ENCODE measurements at places on chromosomes 16 and 17.

- DNase-seq: no peak
These were observed 5.4 kb upstream of the KLHL11 start for GRCh38 chr17:41870627-41871026.

DNA sequence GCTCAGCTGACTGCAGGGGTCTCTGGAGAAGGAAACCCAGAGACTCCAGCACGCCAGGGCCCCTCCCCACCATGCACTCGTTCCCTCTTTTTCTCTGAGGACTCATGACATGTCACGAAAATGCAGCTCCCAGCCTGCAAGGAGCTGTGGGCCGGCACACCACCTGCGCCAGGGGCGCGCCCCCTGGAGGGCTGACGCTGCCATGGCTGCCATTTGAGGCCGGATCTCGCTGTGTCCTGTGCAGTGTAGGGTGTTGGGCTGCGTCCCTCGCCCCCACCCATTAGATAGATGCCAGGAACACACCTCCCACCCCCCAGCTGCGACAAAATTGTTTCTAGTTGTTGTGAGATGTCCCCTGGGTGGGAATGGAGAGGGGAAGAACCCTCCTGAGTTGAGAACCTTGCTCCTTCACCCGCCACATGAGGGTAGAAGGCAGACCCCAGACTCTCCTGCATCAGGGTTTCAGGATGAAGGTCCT, 8.2 kb downstream of the SYNGR2 start:
- peak; percentile 53 for DNase-seq

DNA sequence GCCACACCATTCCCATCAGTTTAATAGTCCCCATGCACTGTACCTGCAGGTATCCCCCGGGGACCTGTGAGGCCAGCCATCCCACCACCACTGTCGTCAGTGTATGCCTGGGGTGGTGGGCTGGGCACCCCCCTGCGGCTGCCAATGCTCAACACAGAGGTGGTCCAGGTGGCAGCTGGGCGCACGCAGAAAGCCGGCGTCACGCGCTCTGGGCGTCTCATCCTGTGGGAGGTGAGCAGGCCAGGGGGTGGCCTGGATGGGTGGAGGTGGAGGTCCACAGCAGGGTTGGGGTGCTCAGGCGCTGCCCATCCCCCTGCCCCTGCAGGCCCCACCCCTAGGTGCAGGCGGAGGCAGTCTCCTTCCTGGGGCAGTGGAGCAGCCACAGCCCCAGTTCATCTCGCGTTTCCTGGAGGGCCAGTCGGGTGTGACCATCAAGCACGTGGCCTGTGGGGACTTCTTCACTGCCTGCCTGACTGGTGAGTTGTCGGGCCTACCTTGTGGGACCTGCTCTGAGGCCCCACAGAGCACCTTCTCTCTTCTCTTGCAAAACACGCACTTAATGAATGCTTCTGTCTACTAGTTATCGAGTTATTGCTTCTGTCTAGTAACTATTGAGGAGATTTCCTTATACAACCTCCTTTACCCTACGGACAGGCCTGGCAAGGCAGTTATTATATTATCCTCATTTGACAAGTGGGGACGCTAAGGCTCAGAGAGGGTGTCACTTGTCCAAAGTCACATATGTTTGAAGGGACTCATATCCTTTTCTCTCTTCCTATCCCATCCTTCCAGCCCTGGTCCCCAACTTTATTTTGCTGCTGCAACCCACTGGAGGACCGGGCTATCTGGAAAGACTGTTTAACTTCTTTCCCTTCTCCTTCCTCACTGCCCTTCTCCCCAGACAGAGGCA, 5.8 kb upstream of the TRAF4 start:
- no peak for DNase-seq

GRCh38 chr17:17819561-17819995, 17.2 kb downstream of the SREBF1 start:
- DNase-seq: no peak

DNA sequence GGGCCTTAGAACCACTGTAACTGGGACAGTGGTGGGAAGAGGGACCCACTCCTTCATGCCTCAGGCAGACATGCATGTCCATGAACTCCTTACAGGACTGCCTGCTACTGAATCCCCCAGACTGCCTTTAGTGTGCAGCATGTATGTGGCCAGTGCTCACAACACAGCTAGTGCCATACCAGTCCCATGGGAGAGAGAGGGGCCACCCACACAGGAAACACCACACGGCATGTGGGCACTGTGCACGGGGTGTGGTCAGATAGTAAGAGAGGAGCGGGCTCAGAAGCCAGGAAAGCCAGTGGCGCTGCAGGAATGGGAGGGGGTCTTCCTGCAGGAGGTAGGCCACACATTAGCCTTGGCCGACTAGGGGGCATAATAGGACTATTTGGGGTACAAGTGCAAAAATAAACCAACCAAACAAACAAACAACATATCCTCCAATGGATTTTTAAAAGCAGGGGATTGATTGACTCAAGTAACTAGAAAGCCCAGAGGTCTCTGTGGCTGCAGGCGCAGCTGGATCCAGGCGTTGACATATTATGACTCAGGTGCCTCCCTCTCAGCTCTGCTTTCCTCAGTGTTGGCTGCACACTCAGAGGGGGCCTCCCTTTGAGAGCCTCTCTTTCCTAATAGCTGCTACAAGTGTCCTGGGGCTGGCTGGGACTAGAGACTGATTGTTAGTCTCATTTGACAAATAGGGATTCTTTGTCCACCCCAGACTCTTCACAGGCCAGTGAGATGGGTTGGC, 104.4 kb downstream of the AMFR start:
- no peak for DNase-seq
